AG04449 (cell line): ENCODE measurements at places on chromosomes 6 and 20.

DNA sequence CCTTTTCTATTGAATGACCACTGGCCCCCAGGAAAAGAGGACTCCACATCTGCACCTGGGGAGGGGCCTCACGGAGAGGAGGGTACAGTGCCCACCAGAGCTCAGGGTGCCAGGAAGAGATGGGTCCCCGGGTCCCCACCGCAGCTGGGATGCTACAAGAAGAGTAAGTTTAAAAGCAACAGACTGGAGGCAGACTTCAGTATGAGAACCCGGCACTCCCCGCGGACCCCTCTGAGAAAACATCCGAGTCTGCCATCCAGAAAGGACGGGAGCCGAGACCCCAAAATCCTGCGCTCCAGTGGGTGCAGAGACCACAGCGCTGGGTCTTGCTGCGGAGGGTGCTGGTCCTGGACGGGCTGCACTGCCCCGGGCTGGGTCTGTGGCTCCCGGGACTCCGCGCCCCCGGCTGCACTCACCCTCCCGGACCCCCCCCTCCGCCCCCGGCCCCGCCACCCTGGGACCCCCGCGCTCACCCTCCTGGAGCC lies 350 bp downstream of the HELZ2 start:
- DNase-seq, result no peak

DNA sequence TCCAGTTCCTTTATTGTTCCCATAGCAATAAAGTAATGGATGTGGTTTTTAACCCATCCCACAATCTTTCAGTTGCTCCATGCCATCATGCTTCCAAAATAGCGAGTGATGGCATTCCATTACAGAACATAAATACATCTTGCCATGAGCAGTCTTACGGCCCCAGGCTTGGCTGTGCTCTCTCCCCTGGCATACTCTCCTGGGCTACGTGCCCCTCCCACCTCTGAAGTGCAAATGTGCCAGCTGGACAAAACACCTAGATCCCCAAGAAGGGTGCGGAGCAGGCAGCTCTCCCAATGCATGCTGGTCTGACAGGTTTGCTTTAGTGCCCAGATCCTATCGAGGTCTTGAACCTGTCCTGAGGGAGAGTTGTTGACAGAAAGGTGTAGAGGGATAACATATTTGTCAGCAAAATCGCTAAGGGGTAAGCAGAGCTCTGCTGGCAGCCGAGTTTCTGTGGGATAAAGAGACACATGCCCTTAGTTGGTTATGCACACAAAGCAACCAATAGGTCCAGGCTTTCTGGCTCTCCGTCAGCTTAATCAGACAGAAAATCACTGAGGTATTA lies 43.9 kb upstream of the PAX1 start:
- DNase-seq, result no peak

GRCh38 chr6:115190534-115190933 lies 847.7 kb upstream of the HS3ST5 start:
- no peak for DNase-seq

DNA sequence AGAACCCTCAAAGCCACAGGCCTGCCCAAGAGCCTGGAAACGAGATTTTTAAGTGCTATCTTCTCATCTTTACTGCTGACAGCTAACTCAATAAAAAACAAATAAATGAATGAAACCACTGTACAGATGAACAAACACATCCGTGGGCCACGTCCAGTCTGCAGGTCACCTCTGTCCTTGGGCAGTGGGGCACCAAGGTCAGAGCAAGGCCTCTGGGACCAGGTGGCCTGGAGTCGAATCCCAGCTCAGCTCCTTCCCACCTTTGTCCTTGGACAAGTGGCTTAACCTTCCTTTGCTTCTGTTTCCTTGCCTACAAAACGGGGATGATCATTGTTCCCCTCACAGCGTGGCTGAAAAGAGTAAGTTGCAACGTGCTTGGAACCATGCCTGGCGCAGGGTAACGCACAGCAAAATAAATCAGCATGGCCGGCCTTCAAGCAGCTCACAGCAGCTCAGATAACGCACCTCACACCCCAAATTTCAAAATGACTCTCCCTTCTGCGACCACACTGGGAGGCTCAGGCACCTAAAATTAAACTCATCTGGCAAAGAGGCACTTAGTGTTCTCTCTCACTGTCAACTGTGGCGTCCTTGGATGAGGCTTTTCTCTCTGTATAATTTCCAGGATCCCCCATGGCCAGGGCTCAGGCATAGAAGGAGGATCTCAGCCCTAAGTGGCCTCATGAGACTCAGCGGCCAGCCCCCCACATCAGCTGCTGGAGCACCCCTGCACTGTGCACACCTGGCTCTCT lies 35.7 kb downstream of the RRBP1 start:
- DNase-seq, result no peak

DNA sequence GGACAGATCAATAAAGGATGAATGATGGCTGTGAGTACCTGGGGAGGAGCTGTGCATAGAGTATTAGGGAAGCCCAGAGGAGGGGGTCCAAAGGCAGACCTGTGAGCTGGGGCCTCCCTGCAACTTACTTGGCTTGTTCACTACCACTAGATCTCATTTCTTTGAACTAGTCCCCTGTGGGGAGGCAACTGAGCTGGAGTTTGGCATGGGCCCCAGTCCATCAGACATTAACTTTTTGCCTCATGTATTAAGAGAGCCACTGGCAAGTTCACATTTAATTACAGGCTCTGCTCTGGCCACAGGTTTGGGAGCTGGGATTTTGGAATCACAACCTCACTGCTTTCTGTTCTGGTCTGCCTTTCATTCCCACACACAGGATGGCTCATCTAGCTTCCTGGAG lies 254.1 kb downstream of the PRL start:
- DNase-seq, result no peak

DNA sequence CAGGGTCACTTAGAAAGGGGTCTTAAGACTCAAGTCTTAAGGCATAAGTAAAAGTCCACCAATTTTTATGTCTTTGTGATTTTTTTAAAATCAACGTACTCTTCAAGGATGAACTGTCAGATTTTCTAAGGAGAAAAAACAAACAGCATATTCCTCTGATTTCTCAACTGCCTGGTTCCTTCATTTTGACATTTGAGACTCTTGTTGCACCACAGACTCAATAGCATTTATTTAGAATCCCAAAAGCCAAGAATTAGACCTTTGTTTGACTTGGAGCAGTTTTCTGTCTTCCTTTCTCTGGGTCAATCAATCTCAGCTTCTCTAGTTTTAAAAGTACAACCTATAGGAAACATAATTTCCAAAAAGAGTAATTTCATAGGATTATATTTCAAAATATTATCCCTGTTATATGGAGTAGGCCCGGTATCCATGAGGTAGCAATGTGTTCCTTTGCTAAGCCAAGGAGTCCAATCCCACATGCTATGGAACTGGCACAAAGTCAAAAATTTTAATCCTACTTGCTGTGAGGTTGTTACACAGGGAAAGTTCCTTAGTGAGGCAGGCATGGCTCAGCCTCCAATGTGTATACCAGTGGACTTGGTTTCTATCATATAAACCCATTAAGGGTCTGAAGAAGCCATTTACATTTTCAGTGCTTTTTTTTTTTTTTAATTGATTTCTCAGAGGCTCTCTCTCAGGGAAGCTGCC lies 405.7 kb downstream of the KIF16B start:
- DNase-seq, result no peak

- DNase-seq, result no peak
These were observed 146.7 kb downstream of the TASP1 start for GRCh38 chr20:13492001-13492481.

GRCh38 chr20:17939622-17940223 lies 28.9 kb downstream of the SNX5 start:
- DNase-seq, result no peak

- DNase-seq, result no peak
These were observed 7.1 kb upstream of the CAPN11 start for GRCh38 chr6:44151348-44152108.

DNA sequence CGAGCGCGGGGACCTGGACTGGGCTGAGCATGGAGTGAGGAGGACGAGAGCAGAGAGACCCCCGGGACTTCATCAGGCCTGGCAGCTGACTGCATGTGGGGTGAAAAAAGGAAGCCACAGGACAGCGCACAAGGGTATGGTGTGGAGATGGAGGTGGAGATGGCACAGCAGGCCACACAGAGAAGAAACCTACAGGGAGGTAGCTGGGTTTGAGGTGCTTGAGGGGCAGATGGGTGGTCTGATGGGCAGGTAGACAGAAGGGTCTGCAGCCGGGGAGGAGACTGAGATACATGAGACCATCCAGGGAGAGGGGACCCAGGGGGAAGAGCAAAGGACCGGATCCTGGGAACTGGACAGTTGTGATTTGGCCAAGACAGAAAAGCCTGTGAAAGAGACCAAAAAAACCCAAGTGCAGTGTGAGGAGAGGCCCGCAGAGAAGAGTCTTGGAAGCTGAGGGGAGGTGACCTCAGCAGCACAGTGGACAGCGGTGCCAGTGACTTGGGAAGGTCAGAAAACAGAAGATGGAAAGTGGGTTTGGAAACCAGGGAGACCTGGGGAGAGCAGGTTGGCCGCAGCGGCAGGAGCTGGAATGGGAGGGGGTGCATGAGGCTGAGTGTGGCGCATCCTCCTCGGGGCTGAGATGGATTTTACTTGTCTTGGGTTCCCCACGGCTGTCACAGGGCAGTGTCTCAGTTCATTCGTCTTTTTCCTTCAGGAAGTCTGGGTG lies 5.5 kb downstream of the HLA-DPB1 start:
- DNase-seq, result no peak

- DNase-seq, result peak; percentile 94
These were observed 409.9 kb upstream of the MARCKS start for GRCh38 chr6:113447088-113447831.

DNA sequence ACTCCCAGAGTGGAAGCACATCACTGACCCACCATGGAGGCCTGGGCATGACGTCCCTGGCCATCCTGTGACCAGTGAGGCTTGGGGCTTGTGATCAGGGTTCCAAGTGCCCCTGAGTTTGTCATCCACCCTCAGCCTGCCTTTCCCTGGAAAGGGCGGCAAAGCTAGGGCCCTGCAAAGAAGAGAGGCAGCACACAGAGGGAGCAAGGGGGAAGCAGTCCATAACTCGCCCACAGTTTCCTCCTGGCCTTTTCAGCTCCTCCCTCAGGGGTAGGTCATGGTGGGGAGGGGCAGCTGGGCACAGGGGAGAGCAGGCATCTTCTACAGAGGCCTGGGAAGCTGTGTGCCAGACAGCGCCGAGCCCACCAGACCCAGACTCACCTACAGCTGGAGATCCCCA lies at the start of gene NCR2:
NCR2 (plus strand) TSS at position 313 of the 400 bp plus-strand sequence. CDS start 269 bp downstream, outside the sequence.
- no peak for DNase-seq

- DNase-seq, result no peak
These were observed 252.4 kb upstream of the IRAK1BP1 start for GRCh38 chr6:78614961-78615360.

DNA sequence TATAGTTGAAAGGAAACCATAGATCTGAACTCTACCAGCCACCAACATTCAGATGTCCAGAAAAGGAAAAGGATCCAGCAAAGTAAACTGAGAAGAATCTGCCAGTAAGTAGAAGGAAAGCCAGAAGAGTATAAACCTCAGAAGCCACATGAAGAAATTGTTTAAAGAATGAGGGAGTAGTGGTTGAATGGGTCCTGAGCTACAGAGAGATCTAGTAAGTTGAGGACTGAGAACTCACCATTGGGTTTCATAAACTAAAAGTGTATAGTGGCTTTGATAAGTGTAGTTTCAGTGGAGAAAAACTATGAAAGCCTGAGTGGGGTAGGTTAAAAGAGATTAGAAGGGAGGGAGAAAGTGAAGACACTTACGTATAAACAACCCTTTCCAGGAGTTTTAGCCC lies 32.0 kb upstream of the SUMO4 start:
- no peak for DNase-seq

DNA sequence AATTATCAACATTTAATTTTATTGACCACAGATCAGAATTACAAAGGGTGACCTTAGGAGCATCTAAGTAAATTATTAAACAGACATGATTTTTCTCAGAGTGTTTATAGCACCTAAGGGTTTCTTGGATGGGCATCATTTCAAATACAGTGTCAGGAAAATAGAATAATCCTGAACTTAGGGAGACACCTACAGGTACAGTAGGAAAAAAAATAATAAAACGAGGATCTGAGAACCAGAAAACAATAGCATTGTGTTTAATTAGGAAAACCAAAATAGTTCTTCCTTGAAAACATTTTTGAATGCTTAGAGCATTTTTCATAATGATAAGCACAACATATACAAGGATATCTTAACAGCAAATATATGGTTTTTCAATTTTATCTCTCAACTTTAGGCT lies 39.2 kb downstream of the MMUT start:
- DNase-seq, result no peak

DNA sequence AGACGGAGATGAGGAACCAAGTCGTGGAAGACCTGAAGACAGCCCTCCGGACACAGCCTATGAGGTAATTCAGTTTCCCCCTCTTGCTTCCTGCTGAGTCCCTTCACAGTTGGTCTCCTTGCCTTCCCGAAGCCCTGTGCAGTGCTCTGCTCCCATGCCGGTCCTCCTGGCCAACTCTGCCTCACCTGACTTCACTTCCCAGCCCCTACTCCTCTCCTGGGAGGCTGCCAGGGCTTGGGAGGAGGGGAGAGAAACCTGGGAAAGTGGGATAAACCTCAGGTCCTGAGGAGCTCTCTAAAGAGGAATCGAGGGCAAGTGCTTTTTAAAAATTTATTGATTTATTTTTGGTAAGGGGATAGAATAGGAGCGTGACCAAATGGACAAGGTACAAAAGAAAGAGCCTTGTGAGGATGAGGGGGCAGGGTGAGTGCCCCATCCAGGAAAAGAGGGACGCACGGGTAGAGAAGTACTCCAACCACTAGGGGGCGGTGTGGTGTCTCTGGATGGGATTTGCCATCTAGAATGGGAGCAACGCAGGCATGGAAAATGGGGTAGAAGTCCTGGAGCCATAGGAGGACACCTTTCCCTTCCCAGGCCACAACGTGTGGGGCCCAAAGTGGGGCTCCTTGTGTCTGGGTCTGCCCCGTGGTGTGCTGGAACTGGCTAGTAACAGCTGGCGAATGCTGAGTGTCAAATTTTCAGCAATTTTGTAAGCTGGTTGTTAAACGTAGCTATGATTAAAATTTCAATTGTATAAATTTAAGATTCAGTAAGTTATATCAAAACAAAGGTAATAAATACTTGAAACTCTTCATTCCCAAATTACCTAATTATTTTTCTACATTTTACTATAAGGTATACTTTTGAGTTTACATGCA lies 69.0 kb downstream of the MOCS1 start:
- no peak for DNase-seq

DNA sequence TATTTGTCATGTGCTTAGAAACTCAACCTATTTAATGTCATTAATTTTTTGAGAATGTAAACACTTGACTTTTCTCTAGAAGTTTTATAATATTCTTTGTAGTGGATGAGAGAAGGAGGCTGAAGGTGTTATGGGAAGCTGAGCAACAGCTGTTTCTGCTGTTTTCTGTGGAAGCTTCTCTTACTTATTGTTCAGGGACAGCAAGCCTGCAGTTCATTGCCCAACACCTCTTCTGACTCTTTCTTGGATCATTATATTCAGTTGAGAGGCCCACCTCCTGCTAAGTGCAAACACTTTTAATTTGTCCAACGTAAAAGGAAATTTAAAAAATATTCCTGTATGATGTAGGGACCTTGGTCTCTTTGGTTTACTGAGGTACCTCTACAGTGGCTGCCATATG lies 12.0 kb upstream of the ADGRF4 start:
- DNase-seq, result no peak

GRCh38 chr20:23180451-23180921 lies 94.4 kb upstream of the CD93 start:
- DNase-seq, result no peak
